ENCODE measurements at places on chromosomes 6 and 20. TPM values are rescaled to one million over a fixed set of nuclear protein-coding genes. Genes with fewer than 3 reads are reported as not detected.

Gene PSORS1C2
- polyA plus RNA-seq: 0.15 TPM

Gene POLR3F
- 22.8 TPM for polyA plus RNA-seq

Gene NEDD9
- polyA plus RNA-seq: 67.0 TPM

Gene SLC26A8
- polyA plus RNA-seq: 0.47 TPM

Gene IL20RA
- 2.1 TPM for polyA plus RNA-seq

- DNase-seq: no peak
Measured at GRCh38 chr20:62246872-62247652, 8.7 kb downstream of the OSBPL2 start.

GRCh38 chr6:16901782-16902181 lies 140.5 kb upstream of the ATXN1 start:
- no peak for DNase-seq

- no peak for DNase-seq
Measured at GRCh38 chr20:36478137-36478905, 63.0 kb upstream of the MYL9 start.

- DNase-seq: no peak
Measured at GRCh38 chr6:69867639-69867976, 1.3 kb downstream of the COL19A1 start.

DNA sequence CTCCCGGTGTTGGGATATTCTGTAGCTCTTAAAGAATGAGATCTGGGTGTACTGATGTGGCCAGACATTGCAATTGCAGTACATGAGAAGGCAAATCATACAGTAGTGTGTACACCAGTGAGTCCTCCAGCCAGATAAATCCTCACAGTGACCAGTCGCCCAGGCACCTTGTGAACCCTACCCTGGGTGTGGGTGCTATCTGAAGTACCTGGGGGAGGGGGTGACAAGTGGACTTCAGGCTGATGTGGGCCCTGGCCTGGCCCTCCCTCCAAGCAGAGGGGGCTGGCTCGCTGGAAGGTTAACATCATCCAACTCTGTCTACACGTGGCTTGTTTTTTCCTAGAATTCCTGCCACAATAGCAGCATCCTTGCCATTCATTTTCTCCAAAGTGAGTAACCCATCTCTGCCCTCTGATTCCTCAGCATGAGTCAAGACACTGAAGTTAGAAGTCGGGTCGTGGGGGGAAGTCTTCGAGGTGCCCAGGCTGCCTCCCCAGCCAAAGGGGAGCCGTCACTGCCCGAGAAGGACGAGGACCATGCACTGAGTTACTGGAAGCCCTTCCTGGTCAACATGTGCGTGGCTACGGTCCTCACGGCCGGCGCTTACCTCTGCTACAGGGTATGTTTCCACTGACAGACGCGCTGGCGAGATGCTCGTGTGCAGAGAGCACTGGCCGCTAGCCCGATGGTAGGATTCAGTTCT lies 70.8 kb downstream of the PTPN1 start:
- no peak for DNase-seq

DNA sequence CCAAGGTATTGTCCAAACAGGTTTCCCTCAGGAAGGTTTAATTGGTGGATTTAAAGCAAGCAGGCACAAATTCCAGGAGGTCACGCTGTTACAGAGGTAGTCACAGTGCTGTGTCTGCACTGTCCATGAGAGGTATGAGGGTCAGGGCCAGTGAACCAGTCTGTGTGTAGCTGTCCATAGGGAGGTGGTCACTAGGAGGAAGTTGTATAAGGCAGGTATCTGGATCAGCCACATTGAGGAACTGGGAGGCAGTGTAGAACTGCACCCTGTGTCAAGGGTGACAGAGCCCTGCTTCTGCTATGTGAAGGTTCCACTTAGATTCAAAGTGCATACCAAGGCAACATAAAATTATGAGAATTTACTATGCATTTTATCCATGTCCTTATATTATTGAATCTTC lies 73.3 kb downstream of the MAP3K4 start:
- DNase-seq: no peak

GRCh38 chr6:109302176-109302575 lies 80.1 kb downstream of the CD164 start:
- DNase-seq: no peak

GRCh38 chr6:37807656-37808055 lies 11.9 kb upstream of the ZFAND3 start:
- peak; percentile 76 for DNase-seq

- no peak for DNase-seq
Measured at GRCh38 chr6:88141561-88142296, 24.4 kb downstream of the CNR1 start.

GRCh38 chr20:8272766-8273165 lies 140.7 kb downstream of the PLCB1 start:
- no peak for DNase-seq

DNA sequence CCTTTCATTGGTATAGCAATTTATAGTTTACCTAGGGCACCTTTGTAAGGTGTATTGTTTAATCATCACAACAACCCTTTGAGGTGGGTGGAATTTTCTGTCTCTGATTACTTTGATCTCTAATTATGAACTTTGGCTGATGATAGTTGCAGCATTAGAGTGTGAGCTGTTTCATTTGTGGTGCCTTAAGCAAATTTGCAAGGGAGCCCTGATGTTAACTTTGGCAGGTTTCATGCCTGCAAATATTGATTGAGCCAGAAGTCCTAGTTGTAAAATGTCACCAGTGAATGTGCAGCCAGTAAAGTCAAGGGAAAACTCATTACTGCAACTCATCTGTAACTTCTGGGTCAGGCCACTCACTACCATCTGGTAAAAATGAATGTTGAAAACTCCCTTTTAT lies 29.8 kb downstream of the CTNNBL1 start:
- no peak for DNase-seq

DNA sequence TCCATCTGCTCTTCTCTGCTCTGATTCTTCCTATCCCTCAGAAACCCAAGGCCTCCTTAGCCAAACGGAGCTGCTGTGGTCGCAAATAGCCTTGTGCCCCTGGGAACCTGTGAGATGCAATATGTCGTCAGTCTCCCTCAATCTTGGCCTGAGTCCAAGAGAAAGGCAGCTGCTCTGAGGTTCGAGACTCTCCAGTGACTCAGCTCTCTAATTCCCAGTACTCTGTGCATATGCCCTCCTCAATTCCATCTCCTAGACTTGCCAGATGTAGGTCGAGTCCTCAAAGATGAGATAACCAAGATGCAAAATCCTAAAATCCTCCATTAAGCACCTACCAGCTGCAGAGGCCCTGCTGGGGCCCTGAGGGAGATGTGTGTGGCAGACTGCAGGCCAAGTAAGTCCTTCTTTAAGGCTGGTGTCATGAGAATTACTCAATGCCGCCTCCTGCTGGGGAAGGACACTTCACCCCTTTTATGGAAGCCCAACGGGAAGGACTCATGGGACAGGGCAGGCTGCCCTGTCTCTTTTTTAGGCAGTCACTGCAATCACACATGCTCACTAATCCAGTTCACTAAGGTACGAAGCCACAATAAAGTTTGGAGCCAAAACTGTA lies 28.5 kb downstream of the C6orf15 start:
- DNase-seq: no peak

DNA sequence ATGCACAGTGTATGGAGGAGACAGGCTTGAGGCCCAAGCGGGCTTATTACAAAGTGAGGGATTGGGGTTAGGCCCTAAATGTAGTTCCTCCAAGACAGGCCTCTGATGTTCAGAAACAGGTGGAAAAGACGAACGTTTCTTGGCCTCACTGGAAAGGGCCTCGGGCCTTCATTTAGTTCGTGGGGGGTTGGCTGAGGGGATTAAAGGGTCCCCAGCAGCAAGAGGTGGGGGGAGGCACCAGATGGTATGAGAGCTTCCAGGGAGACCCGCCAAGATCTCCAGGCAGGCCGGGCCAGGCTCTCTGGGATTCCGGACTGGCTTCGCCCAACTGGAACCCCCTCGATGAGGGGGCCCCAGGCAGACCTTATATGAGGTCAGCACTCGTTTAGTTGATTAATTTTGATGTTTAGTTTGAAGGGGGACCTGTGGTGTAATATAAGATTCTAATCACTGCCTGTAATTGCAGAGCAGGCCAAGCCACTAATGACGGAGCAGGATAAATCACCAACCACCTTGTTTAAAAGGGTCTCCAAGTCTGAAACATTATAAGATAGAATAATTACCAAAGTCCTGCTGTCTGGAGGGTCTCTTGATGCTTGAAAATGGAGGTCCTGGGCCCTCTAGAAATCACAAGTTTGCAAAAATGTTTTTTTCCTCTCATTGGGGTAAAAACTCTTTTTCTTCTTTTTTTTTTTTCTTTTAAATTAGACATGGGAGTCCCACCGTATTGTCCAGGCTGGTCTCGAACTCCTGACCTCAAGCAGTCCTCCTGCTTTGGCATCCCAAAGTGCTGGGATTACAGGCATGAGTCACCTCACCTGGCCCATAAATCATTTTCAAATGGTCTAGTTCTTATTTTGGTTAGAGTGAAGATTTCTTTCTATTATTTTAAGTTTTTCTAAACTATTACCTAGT lies 2.2 kb downstream of the HMGA1 start:
- no peak for DNase-seq

DNA sequence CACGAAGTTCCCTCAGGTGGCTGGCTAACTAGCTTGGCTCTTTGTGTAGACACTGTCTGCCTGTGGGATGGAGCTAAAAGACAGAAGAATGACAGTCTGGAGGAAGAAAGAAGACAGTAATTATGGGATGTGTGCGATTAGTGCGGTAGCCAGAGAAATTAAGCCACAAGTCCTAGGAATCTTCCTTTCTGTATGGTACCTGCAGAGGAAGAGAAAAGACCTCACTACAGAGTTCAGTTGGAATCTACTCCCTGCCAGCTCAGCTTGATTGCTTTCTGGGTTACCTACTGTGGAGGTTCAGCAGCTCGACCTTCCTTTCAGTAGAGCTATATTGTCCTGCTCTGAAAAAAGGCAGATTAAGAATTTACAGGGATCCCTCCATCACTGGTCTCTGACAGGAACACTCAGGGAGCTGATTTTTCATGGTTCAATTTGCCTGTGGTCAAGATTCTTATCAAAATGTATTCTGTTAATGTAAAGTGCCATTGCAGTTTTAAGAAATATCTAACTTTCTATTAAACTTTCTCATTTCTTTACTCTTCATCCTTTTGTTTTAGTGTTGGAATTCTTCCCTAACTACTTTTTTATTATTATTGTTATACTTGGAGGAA lies 187.2 kb downstream of the CENPW start:
- DNase-seq: no peak

DNA sequence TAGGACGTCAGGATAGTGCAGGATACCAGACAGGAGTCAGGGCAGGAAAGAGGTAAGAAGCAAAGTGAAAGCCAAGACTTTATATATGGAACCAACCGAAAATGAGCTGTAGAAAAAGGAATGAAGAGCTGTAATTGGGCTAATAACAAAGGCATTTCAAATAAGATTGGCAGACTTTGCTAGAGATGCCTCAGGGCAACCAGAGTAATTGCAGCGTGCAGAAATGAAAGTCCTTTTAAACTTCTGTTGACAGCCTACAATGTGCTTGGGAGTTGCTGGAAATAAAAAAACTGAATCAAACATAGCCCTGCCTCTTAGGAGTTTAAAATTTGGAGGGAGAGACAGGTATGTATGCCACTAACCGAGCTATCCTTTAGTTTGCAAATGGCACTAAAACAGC lies 56.4 kb upstream of the NKX2-4 start:
- no peak for DNase-seq

- no peak for DNase-seq
Measured at GRCh38 chr6:128208851-128209580, 308.2 kb upstream of the THEMIS start.

GRCh38 chr20:23513164-23513563 lies 22.2 kb downstream of the CST8 start:
- no peak for DNase-seq

DNA sequence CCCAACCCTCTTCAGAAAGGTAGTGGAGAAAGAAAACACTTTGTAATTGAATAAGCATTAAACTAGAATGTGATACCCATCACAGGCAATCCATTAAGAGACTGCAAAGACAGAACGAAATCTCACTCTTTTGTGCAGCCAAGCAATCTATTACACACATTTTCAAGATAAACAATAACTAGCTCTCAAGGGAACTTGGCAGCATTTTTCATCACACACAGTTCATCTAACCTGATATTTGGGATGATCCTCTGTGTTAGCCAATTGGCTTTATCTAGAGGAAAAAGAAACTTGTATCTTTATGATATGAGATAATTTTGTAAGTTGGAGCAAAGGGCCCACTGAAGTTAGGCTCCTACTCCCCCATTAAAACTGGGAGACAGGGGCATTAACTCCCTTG lies 1.5 kb upstream of the GZF1 start:
- no peak for DNase-seq

DNA sequence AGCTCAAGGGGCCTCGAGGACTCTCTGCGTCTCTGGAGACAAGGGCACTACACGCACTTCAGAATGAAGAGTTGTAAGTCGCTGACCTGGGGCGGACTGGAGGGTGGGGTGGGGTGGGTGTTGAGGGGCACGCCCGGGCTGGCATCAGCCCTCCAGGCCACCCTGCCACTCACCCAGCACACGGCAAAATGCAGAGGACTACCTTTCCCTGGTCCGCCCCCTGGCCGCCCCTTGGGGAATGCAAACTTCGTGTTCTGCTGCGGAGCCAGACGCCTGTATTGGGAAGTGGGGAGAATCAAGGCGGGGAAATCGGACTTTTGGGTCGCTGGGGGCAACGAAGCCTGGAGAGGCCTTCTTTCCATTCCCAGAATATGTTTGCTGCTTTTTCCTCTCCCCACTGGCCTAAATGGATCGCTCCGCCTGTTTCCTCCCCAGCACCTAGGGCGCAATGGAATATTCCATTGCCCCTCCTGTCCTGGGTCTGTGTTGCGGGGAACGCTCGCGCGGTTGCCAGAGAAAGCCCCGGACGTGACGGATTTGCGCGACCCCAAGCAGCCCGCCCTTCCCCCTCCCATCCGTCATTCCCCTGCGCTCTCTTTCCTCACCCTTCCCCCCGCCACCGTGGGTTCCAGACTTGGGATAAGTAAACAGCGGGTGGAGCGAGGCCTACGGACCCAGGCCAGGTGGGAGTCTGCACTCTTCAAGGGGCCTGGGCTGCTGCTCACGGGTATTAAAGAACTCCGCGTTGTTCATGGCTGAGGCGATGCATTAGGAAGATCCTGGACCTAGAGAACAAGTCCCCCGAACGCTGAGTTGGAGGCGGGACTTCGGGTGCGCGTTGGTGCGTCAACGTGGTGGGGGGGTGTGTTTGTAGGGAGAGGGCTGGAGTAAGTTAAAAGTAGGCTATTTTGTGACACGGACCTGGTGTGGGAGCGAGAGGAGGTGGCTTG lies at the start of gene PPT2:
Gene PPT2 (plus strand): TSS at position 578 of the 950 bp plus-strand sequence. CDS start 454 bp downstream, outside the sequence.
- DNase-seq: peak; percentile 94

- DNase-seq: no peak
Measured at GRCh38 chr6:10481101-10481500, 40.0 kb upstream of the GCNT2 start.

Data from left kidney (tissue), 8 donors.